ENCODE measurements at places on chromosomes 2 and 18.

- DNase-seq: no peak
Observed at GRCh38 chr2:219551441-219552381, 7.9 kb downstream of the TMEM198 start.

- no peak for DNase-seq
Observed at GRCh38 chr2:41484858-41485234, 563.0 kb upstream of the PKDCC start.

GRCh38 chr2:231204581-231204980 is 6.2 kb downstream of the ARMC9 start:
- DNase-seq: no peak

DNA sequence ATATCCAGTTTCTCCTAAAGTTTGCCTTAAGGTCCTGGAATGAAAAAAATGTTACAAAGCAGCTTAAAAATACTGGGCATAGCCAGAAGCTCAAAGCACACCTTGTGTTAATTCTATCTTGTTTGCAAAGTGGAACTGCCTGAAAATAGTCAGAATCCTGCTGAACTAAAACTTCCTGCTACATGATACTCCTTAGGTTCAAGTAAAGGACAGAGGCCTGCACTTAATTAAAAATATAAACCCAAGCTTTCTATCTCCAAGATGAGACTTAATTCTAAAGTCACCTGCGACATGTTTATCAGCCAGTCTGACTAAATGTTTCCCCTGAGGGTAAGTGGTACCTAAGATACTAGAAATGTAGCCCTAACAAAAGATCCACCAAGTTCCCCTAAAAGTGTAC is 103.4 kb downstream of the CHST9 start:
- no peak for DNase-seq

- no peak for DNase-seq
Observed at GRCh38 chr2:181446985-181447384, 10.2 kb upstream of the ITGA4 start.

DNA sequence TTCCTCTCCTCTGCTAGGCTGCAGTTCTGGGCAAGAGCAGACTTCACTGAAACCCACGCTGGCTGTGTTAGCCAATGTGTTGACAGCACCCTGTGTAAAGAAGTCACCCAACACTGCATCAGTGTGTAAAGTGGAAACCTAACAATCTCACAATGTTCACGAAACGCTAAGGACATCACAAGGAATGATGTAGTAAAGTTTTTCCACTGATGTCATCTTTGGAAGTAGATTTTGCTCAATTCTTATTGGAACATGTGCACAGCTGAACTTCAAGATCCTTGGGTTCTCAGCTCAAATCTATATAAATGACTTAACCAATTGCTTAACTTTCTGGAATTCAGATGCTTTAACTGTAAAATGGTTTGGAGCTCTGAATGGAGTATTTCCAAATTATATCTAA is 1112.5 kb downstream of the TSN start:
- DNase-seq: no peak

DNA sequence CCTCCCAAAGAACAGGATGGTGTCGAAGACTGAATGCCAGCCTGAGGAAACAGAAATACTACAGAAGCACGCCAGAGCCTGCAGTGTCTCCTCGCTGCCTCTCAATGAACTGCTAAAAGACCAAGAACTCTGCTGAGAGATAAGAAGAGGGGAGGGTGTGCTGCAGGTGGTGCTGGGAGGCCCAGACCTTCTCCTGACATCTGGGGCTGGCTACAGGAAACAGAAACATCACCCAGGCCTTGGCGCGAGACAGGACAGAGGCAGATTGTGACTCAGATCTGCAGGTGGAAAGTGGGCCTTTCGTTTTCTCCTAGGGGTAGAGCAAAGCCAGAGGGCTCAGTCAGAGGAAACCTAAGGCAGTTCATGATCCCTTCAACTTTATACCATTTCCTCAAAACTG is 250.3 kb upstream of the TCF4 start:
- no peak for DNase-seq

GRCh38 chr18:56861244-56861643 is 210.1 kb downstream of the WDR7 start:
- peak; percentile 17 for DNase-seq

GRCh38 chr2:36797324-36798070 is 101.0 kb downstream of the VIT start:
- peak; percentile 35 for DNase-seq

DNA sequence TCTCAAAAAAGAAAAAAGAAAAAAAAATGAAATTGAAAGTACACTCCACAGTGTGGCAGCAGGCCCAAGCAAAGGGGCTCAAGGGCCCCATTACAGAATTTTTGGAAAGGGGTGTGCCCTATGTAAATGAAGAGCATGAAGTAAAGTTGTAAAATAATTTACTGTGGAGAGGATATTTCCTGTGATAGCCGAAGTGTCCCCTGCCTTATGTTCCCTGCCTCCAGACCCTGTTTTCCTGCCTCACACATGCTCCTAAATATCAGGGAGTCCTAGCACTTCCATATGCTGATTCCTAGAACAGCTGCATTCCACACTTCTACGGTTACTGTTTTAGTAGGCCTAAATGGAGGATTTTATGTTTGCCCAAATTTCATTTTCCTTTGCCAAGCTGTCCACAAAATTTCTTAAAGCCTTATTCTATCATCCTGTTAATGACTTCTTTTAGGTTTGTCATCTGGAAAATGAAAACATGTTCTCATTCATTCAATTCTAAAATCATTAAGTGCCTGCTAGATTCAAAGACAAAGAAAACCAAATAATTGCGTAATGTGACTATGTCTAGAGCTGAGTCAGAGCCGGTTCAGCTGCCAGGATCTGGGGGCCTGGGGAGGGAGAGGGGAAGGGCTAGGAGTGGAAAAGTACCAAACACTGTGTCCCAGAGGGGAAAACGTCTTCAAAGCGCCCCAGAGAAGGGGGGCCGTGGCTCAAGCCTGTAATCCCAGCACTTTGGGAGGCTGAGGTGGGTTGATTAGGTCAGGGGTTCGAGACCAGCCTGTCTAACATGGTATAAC is 25.9 kb upstream of the IMPA2 start:
- DNase-seq: peak; percentile 49

DNA sequence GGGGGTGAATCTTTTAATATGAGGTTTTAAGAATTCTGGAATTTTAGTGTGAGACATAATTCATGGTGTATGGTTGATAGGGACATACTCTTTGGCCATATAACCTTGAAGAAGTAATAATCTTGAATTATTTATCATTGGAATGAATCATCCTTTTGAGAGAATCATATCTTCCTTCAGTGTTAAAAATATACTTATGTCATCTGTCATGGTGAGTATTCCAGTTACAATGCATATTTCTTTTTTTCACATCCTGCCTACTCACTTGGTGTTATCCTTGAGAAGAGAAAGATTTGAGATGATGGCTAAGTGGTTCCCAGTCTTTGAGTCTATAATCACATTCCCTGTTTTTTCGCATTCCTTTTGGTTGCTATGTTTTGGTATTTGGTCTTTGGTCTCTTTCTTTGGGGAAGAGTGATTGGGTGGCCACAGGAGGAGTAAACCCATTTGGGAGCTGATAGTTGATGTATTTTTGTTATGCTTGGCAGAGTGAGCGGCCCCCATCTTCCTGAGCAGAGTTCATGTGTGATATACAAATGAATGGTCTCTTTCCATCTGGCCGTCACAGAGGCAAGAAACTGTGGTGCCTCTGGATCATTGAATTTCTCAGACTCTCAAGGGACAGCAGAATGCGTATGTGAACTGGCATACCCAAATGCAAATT is 21.6 kb downstream of the ASAP2 start:
- peak; percentile 15 for DNase-seq

- DNase-seq: no peak
Observed at GRCh38 chr18:48122376-48122775, 191.9 kb upstream of the SMAD2 start.

GRCh38 chr2:185391543-185391942 is 347.1 kb upstream of the FSIP2 start:
- no peak for DNase-seq

GRCh38 chr2:11330457-11331142 is 13.8 kb downstream of the ROCK2 start:
- no peak for DNase-seq

DNA sequence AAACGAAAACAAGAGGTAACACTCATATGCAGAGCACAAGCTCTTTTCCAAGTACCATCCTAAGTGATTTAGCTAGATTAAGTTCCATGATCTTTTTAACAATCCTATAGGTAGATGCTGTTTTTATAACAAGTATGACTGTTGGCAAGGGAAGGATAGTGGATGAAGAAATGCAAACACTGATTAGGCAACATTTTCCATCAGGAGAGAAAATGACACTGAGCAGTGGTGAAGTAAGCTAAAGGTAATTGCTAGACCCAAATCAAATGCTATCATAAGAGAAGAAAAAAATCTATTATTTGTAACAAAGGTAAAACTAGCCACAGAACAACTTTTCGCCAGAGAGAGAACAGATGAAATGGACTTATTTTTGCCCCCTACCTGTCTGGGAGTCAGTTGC is 34.3 kb upstream of the BARD1 start:
- no peak for DNase-seq

- peak; percentile 34 for DNase-seq
Observed at GRCh38 chr2:170512266-170512665, 202.9 kb upstream of the SP5 start.

- DNase-seq: no peak
Observed at GRCh38 chr2:120221616-120222015, 1.6 kb downstream of the TMEM185B start.
